Spleen (tissue), 13 donors: ENCODE measurements at places on chromosomes 13 and 19. TPM values are rescaled to one million over a fixed set of nuclear protein-coding genes. Genes with fewer than 3 reads are reported as not detected.

The PLIN5 gene
- 0.82 TPM for polyA plus RNA-seq

DNA sequence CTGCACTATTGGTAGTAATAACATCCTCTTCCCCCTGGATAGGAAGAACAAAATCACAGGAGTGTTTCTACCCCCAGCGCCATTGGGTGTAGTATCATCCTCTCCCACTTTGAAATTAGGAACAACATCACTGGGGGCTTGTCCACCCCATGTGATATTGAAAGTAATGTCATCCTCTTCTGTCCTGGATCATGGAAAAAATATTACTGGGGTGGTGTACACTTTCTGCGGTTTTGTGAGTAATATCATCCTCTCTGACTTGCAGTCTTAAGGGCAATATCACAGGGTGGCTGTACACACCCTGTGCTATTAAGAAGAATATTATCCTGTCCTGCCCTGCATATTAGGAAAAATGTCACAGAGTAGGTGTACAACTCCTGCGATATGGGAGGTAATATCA lies 4.9 kb upstream of the RGCC start:
- DNase-seq: no peak

- no peak for DNase-seq
Observed at GRCh38 chr19:16134510-16134909, 9.0 kb upstream of the HSH2D start.

DNA sequence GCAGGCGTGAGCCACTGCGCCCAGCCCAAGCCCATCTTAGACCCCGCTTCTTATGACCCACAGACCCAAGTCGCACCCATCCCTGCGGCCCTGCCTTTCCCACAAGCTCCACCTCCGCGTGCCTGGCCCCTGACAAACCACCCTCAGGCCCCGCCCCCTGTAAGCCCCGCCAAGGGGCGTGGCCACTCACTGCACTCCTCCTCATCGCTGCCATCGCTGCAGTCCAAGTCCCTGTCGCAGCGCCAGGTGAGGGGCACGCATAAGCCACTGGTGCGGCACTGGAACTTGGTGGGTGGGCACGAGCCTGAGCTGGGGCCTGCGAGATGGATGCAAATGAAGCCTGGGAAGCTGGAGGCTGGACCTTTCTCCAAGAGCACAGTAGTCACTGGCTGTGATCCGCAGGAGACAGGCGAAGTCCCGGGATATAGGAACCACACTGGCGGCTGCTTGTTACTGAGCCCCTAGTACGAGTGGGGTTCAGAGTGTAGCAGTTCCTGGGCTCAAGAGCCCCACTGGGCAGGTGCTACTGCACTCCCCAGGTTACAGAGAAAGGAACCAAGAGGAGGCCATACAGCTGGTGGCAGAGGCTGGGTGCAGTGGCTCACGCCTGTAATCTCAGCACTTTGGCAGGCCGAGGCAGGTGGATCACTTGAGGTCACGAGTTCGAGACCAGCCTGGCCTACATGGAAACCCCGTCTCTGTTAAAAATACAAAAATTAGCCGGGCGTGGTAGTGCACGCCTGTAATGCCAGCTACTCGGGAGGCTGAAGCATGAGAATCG lies 3.1 kb downstream of the CD320 start:
- DNase-seq: peak; percentile 81

- DNase-seq: no peak
Observed at GRCh38 chr19:43695985-43696704, 19.7 kb upstream of the IRGC start.

- no peak for DNase-seq
Observed at GRCh38 chr13:50422181-50423148, 407.2 kb downstream of the KCNRG start.

- DNase-seq: no peak
Observed at GRCh38 chr13:69571606-69572323, 535.9 kb upstream of the ATXN8OS start.

The TEKTIP1 gene
- 1.2 TPM for polyA plus RNA-seq

DNA sequence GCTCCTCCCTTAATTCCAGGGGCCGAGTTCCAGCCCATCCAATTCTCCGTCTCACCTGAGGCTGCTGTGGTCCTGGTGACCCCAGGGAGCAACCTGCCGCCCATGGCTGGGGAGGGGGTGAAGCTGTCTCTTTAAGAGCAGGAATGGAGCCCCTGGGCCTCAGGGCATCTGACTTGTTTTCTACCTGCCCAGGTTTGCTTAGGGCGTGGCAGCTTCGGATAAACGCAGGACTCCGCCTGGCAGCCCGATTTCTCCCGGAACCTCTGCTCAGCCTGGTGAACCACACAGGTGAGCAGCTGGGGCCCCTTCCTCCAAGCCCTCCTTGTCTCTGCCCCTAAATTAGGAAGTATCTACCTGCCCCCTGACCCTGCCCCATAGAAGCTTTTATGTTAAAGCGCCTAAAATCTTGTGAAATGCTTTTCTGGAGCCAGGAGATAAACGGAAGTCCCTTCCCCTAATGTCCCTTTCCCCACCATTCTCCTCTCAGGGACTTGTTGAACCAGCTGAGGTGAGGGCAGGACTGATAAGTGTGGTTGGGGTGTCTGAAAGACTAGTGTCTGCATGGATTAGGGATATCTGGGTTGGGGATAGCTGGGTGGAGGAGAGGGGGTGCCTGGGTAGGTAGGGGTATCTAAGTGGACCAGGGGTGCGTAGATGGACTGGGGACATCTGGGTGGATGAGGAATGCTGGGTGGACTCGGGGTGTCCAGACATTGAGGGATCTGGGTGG lies 614 bp downstream of the FXYD3 start:
- DNase-seq: no peak

The TINCR gene
- polyA plus RNA-seq: 0.09 TPM

DNA sequence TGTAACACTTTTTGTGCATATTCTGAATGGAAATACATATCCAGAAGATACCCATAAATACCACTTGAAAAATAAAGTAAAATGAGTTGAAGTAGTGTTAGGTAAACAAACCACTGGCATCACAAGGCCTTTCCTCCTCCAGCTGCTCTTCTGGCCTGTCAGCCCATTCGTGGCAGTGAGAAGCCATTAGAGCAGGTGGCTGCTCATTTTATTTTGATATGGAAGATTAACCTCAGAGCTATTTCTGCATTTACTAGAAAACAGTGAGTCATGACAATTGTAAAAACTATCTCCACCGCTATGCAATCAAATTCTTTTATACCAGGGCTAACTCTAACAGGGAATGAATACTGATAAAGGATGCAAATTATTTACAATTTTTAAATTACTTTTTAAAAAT lies 2898.1 kb downstream of the PCDH9 start:
- DNase-seq: no peak

GRCh38 chr19:3852614-3853254 lies 16.1 kb downstream of the ZFR2 start:
- DNase-seq: no peak

The ZNF729 gene
- not detected for polyA plus RNA-seq

- peak; percentile 49 for DNase-seq
Observed at GRCh38 chr19:41480336-41480735, 37.4 kb downstream of the ERICH4 start.

DNA sequence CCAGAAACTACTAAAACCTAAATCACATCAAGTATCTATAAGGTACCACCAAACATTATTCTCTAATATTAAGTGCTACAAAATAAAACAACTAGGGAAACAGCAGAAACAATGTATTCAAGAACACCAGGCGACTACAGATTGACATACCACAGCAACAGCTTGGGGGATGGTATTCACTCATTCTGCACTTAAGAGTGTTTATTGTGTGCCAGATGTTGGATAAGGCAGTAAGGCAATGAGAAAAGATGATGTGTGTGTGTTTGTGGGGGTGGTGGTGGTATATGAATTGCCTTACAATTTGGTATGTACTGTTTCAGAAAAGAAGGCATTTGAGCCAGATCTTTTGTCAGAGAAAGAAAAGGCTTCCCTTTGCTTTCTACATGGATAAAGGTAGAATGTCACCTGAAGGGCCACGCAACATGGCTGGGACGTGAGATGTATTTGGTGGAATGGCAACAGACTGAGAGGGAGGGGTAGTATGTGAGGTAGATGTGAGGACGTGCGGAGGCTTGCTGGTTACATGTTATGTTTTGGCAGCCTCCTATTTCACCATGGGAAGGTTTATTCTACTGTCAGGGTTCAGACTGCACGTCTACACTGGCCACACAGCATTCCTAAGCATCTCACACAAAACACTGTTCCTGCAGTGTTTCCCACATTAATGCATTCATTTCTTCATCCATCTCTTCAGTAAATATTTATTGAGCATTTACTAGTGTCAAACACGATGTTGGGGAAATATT lies 300.7 kb downstream of the KLF12 start:
- DNase-seq: no peak

- no peak for DNase-seq
Observed at GRCh38 chr13:47875201-47875600, 125.9 kb downstream of the SUCLA2 start.

DNA sequence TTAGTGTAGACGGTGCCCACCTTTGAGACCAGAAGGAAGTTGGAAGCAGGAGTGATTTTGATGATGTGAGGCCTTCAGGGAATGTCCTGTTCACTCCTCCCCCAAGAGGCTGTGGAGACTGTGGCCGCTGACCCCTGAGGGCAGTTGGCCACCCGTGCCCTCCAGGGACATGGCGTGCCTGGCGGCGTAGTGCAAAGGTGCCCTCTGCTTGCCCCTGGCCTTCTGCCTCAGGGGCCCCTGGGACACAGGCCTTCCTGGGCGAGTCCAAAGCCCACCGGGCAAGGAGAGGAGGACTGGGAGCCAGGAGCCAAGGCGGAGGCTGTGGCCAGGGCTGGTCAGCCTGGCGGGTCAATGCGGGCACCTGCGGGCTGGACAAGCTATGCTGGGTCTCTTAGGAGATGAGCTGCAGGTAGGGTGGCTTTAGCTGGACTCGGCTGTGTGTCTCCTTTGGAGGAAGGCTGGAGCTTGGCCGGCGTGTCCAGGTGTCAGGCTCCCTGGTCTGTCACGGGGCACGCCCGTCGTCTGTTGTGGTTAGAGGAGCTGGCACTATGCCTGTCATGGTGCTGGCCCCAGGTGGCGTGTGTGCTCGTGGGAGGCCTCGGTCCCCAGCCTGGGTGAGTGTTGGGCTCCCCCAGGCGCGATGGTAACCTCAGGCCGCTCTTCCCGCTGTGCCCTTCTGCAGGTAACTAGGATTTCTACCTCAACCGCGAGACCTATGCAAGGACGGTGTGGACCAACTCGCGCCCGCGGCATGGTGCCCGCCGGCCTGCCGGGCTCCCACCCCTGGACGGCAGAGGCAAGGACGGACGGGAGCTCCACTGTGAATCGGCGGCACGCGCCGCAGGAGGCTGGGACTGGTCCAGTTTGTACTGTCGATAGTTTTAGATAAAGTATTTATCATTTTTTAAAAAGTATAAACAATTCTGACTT lies 6.8 kb downstream of the PLEKHJ1 start:
- DNase-seq: no peak

GRCh38 chr19:48918801-48919247 lies 14.7 kb upstream of the DHDH start:
- no peak for DNase-seq

DNA sequence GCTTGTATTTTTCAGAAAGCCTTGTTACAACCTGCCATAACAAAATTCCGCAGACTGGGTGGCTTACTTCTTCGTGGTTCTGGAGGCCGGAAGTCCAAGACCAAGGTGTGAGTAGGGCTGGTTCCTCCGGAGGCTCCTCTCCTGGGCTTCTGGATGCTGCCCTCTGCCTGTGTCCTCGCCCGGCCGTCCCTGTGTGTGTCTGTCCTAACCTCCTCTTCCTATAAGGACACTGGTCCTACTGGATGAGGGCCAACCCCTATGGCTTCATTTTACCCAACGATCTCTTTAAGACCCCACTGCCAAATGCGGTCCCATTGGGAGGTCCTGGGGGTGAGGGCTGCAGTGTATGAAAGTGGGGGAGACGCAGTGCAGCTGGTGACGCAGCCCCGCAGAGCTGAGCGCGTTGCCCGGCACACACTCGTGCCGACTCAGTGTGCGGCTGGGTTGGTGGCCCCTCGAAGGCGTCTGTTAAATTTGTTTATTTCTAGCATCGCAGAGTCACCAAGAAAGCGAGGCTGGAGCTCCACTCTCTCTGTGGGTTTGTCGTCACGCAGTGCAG lies 116.7 kb downstream of the SOX1 start:
- no peak for DNase-seq

The GJA3 gene
- 0.15 TPM for polyA plus RNA-seq

GRCh38 chr13:29923554-29924481 lies 73.4 kb upstream of the UBL3 start:
- DNase-seq: peak; percentile 84

DNA sequence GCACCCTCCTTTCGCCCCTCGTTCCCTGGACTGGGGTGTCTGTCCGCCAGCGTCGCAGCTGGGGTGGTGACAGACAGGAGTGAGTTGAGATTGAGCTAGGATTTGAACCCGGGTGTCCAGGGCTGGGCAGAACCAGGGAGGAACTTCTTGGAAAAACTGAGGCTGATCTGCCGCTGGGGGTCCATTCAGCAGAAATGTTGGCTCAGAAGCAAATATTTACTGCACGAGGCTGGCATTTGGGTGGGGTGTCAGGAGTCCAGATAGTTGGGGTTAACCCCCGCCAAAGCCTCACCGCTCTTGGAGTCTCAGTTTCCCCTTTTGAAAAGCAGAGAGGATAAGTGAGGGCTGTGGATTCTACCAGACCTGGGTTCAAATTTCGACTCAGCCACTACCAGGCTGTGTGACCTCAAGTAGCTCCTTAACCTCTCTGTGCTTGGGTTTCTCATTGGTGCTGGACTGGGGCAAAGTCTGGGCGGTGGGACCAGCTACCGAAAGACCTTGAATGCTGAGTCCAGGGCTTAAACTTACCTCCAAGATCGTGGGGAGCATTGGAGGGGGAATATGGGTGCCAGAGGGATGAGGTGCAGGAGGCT lies 20.9 kb downstream of the MAST3 start:
- no peak for DNase-seq

The ZNF428 gene
- polyA plus RNA-seq: 51.9 TPM

The CEACAM4 gene
- polyA plus RNA-seq: 4.5 TPM

DNA sequence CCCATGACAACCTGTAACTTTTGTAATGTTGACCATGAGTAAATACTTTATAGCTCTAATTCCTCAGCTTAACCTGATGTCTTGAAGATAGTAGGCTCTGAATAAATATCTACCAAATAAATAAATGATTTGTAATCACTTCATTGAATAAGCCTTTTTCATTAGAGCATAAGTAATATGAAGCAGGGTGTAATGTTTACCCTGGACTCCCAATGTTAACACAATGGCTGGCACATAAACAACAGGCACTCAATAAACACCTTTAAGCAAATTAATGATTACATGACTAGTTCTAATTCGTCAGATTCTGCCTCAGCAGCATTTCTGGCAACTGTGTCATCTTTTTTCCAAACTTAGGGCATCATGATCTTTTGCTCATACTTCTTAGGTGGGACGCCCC lies 396.3 kb downstream of the LIG4 start:
- DNase-seq: no peak

- peak; percentile 65 for DNase-seq
Observed at GRCh38 chr19:33273881-33274662, 28.3 kb downstream of the CEBPA start.

GRCh38 chr13:45718992-45719391 lies 16.9 kb downstream of the CBY2 start:
- no peak for DNase-seq
